ENCODE measurements at places on chromosomes 13 and 19.

- no peak for DNase-seq
These were observed 18.4 kb upstream of the SIGLEC14 start for GRCh38 chr19:51664997-51665396.

DNA sequence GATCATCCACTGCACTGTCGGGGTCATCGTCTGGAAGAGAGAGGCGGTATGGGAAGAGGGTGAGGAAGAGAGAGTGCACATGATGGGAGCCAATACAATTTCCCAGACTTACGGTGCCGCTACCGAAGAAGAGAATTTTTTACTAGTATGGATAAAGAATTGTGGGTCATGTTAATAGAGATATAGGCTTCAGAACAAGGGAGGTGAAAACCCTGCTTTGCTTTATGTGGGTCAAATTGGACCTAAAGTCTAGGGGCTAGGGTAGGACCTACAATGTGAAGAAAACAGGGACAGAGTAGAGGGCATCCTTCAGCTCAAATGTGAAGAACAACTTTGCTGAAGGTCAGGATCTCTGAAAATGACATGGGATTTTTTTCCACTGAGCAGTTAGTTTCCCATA, 29.9 kb downstream of the UNC13A start:
- no peak for DNase-seq

- DNase-seq = no peak
These were observed 171.3 kb downstream of the NUFIP1 start for GRCh38 chr13:44818016-44818415.

DNA sequence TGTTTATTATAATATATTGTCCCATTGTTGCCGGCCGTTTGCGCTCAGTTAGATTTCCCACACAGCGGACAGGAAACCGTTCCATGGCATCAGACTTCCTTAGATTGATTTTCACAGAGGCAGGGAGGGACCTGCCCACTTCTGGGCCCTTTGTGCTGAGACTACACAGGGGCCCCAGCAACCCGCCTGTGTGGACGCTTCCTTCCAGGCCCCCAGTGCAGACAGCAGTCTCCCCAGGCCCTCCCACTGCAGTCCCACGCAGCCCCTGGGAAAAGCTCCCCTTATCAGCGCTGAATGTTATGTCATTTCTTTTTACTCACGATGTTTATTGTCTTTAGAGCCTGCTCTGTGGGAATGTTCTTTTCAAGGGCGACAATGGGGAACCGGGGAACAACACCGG, 351.7 kb upstream of the ARGLU1 start:
- no peak for DNase-seq

GRCh38 chr13:93547886-93548285, 321.3 kb downstream of the GPC6 start:
- DNase-seq = no peak

- DNase-seq = no peak
These were observed 276.4 kb downstream of the KCNRG start for GRCh38 chr13:50291611-50292010.

GRCh38 chr19:28841531-28841930, 371.4 kb downstream of the UQCRFS1 start:
- DNase-seq = no peak

GRCh38 chr19:38769635-38770211, 3.6 kb downstream of the LGALS7 start:
- no peak for DNase-seq

DNA sequence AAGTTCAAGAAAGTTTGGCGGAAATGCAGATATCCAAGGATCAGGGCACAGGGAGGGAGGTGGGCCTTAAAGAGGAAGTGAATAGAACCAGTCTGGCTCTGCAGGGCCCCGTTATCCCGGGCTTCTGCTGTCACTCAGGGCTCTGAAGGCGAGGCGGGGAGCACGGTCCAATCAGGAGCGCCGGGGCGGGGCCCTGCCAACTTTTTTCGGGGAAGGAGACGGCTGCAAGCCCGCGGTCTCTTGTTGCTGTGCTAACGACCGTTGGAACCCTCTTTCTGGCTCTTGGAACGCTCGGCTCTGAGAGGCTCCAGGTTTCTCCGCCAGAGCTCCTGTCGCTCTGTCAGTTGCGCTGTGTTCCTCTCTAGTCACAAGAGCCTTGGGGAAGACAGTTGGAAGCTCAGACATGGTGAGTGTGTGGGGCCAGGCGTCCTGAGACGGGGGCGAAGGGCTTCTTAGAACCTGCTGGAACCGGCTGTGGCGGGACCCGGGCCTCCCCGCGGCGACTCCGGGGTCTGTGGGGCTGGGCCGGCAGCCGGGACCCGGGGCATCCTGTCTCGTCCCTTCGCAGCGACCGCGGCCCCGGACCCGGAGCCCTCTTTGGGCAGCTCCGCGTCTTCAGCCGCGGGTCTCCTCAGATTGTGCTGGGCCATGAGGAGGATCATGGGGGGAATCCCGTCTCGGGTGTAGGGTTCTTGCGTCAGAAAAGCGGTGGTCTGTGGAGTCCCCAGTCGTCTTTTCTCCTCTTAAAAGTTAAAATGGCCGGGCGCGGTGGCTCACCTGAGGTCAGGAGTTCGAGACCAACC, 27.7 kb downstream of the ZNF844 start:
- DNase-seq = no peak

GRCh38 chr13:105441051-105441750, 1094.3 kb downstream of the EFNB2 start:
- no peak for DNase-seq

- no peak for DNase-seq
These were observed 4.7 kb downstream of the DCAF15 start for GRCh38 chr19:13957051-13957450.

GRCh38 chr19:42433503-42434260, 6.5 kb upstream of the LIPE start:
- DNase-seq = peak; percentile 60
